ENCODE measurements at places on chromosomes 4 and X.

GRCh38 chr4:36386691-36387090, 105.3 kb downstream of the DTHD1 start:
- no peak for DNase-seq

DNA sequence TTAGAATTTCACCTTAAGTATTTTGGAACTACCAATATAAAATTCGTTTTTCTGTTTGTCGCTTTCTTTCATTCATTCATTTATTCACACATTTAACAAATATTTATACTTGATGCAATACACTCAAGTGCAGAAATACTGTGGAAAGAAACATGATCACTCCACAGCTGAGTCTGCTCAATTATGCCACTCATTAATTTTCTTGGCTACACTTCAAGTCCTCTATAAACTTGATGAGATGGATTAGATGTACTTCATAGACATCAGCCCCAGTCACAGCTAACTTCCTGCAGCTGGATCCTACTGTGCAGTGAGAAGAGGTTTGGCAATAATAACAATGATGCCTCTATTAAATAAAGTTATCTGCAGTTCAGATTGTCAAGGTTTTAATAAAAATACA, 208.1 kb downstream of the PDGFC start:
- DNase-seq = no peak

DNA sequence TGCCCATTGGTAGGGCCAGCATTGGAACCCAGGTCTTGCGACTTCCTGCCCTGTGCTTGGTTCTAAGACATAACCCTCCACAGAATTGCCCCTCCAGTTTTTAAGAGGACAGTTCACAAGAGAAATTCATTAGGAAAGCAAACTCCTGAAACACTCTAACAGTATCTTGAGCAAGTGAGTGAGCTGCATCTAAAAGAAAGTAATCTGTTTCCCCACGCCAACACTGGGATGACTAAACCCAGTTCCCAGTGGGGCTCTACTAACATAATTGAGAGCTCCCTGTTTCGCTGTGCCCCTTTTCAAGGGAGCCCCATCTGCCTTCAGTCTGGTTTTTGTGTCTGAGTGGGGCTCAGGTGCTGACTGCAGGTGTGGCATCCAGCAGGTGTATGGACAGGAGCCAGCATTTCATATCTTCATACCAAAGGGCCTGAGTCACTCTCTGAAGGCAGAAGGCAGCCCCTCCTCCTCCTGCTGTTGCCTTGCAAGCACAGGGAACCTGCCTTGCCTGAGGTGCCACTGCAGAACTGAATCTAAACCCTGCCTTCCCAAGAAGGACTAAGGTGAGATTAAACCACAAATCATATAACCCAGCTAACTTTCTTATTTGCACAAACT, 8.0 kb downstream of the AMOT start:
- no peak for DNase-seq

- no peak for DNase-seq
Observed at GRCh38 chr4:7398104-7398423, 36.7 kb downstream of the PSAPL1 start.

DNA sequence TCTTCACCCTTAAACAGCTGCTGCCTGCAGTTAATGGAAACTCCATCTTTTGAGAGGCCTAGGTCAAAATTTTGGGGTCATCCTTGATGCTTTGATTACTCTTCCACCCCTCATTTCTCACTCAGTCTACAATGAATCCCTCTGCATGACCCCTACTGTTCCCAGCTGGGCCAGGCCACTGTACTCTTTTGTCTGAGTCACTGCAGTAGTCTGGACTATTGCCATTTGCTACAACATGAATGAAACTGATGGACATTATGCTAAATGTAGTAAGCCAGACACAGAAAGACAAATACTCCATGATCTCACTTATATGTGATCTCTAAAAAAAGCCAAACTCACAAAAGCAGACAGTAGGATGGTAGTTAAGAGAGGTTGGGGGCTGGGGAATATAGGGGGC, 28.3 kb downstream of the STK32B start:
- no peak for DNase-seq

- no peak for DNase-seq
Observed at GRCh38 chrX:15322472-15322871, 7.0 kb upstream of the ASB11 start.

Measured in brain pericyte (primary cell).